ENCODE measurements at places on chromosomes 3 and 15. TPM values are rescaled to one million over a fixed set of nuclear protein-coding genes. Genes with fewer than 3 reads are reported as not detected.

The DAPK2 gene
- total RNA-seq: 28.9 TPM

The HRH1 gene
- 13.8 TPM for total RNA-seq

The CLK3 gene
- total RNA-seq: 135 TPM

DNA sequence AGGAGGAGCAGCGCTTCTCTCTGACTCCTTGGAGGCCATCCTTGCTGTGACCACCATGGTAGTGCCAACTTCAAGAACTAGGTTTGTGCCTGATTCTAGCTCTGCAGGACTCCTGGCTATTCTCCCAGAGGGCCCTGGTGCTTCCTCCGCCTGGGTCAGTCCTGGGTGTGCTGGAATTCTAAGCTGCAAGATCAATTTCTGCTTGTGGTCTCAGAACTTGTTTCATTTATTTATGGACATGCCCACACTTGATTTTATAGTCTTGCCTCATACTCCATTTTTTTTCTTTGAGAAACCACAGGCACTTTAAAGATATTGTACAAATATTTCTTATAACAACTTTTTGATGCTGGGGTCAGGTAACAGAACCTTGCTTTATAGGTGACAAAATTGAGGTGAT is 87.6 kb downstream of the PDCD6IP start:
- DNase-seq: no peak

GRCh38 chr3:1251282-1252060 is 158.6 kb downstream of the CNTN6 start:
- DNase-seq: no peak

DNA sequence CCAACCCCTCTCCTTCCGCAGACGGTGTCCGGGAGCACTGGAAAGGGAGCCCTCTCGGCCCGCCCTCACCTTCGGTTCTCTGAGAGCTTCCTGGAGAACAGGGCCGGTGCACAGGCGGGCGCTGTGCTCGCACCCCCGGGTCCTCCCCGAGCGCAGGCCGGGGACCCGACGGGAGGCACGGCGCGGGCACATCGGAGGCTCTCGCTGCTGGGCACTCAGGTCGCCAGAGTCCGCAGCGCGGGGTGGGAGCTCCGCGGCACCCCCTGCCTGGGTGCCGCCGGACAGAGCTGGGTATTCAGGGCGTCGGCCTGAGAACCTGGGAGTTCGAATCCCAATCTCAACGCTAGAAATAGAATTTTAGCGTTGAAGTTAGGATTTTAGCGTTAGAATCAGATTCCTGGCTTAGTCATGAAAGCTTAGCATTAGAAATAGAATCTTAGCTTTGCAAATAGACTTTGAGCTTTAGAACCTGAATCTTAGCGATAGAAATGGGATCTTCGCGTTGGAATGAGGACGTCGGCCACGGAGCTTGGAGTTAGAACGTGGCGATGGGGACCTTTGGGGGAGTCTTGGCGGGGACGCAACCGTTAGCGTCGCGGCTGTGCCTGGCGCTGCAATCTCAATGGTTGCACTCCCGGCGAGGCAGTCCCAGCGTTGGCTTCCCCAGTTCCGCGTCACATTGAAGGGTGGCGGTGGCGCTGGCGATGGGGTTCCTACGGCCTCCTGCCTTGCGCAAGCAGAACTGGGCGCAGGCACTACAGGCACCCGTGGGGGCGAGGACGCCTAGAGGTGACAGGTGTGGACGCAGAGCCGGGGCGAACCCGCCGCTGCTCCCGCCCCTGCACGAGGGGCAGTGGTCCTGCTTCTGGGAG is 549 bp downstream of the TRH start:
- DNase-seq: no peak

GRCh38 chr15:37056177-37057121 is 43.9 kb downstream of the MEIS2 start:
- no peak for DNase-seq

GRCh38 chr3:40185029-40185695 is 124.3 kb upstream of the EIF1B start:
- DNase-seq: no peak

The AHSG gene
- total RNA-seq: not detected

DNA sequence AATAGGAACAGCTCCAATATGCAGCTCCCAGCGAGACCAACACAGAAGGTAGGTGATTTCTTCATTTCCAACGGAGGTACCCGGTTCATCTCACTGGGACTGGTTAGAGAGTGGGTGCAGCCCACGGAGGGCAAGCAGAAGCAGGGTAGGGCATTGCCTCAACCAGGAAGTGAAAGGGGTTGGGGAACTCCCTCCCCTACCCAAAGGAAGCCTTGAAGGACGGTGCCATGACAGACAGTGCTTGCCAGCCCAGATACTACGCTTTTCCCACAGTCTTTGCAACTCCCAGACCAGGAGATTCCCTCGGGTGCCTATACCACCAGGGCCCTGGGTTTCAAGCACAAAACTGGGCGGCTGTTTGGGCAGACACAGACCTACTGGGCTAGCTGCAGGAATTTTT is 576.9 kb upstream of the NECTIN3 start:
- DNase-seq: no peak

DNA sequence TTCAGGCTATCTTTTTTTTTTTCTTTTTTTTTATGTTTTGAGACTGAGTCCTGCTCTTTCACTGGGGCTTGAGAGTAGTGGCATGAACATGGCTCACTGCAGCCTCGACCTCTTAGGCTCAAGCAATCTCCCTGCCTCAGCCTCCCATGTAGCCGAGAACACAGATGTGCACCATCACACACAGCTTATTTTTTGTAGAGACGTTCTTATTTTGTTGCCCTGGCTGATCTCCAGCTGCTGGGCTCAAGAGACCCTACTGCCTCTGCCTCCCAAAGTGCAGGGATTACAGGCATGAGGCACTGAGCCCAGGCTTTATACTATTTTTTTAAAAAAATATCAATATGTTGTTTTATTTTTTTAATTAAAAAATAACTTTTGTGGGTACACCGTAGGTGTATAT is 467.3 kb downstream of the CADM2 start:
- DNase-seq: no peak

DNA sequence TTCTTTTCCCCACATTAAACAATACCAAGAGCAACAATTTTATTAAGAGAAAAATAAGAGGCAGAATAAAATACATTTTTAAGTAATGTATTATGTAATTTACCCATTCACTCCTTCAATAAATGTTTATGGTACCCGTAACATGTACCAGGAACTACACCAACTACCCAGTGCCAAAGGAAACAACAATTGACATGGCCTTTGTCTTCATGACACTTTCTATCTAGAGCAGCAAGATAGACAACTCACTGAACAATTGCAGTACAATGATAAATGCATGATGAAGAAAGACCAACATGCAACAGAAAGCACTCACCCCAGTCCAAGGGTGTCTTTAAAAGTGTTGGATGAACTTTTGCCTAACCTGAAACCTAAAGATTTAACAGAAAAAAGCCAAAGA is 493.8 kb downstream of the IGSF11 start:
- DNase-seq: no peak

DNA sequence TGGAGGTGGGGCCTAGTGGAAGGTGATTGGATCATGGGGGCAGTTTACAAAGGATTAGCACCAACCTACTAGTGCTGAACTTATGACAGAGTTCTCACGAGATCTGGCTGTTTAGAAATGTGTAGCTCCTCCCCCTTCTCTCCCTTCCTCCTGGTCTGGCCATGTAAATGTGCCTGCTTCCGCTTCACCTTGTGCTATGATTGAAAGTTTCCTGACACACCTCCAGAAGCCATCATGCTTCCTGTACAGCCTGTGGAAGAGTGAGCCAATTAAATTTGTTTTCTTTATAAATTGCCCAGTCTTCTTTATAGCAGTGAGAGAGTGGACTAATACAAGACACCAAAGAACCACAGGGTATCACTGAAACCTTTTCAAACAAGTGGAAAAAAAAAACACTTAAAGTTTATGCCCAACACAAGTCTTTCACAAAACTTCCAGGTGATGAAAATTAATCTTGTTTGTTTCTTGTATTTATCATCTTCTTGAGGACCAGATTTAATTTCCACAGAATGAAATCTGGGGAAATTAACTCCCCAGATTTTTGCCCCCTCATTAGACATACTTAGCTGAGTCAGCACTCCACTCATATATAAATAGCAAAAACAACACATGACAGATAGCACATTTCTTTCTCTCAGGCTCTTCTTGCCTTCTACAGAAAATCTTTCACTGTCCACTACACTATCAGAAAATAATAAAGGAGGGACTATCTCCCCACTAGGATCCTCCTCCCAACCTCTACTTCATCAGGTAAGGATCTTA is 847.2 kb downstream of the TUSC7 start:
- no peak for DNase-seq

The ELL3 gene
- total RNA-seq: 29.3 TPM

DNA sequence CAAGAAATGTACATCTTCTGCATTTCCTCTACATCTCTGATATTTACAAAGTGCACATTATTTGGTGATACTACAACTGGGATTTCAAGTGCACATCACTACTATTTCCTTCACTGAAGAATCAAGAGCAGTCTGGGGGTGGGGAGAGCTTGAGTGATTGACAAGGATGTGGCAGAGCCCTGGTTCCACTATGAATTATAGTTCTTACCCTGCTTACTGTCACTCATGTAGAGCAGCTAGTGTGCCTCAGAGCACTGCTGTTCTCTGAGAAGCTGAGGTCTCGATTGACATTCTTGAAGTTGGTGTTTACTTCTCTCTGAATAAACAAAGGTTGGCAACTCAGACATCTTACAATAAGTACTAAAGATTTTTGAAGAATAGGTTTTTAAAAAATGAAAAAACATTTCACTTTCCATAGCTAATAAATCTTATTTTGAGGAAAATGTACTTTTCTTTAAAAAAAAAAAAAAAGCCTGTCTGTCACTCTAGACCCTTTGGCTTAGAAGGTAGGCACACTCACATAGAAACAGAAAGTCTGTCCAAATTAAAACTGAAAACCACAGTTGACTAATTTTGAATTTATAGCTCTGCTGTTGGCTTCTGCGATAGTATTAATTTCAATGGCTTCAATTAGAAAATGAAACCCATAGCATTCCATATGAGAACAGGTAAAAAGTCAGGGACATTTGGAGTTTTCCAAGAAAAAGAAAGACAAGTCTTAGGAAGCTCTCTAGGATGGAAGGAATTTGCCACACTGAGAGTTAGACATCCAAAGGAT is 5.6 kb downstream of the GREM1 start:
- no peak for DNase-seq

The IL16 gene
- total RNA-seq: 69.3 TPM

DNA sequence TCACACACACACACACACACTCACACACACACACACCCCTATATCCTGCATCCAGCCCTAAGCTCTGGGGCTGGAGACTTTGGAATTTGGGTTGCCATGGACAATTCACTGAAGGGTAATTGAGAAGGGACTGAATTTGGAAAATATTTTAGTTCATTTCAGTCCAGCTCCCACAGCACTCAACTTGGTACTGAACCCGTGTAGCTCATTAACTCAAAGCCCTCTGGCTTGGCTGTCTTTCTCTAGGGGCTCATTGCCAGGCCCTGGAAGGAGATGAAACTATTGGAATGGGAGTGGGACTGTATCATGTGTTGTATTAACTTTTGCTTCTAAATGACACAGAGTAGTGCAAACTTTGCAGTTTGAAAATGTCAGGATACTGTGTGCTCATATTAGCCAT is 157.3 kb downstream of the EPHB1 start:
- DNase-seq: no peak

The ITIH3 gene
- 16.5 TPM for total RNA-seq

- no peak for DNase-seq
These were observed 46.3 kb downstream of the GOLIM4 start for GRCh38 chr3:168049367-168049974.

The TF gene
- total RNA-seq: 6.8 TPM
